ENCODE measurements at places on chromosomes 16 and 17. TPM values are rescaled to one million over a fixed set of nuclear protein-coding genes. Genes with fewer than 3 reads are reported as not detected.

Gene SLC47A1
- total RNA-seq = 1.6 TPM

Gene C16orf86
- total RNA-seq = 1.3 TPM

Gene CRISPLD2
- total RNA-seq = 1.6 TPM

Gene TRAPPC1
- 32.2 TPM for total RNA-seq

Gene TPSB2
- total RNA-seq = not detected

Gene RFWD3
- total RNA-seq = 21.9 TPM

Gene ACSM2A
- total RNA-seq = not detected

Gene CWC25
- 8.1 TPM for total RNA-seq

Gene NOXO1
- 2.8 TPM for total RNA-seq

Gene NLRC3
- 0.94 TPM for total RNA-seq

All from parietal lobe (tissue), 2 donors.